ENCODE measurements at places on chromosomes 5 and 9. TPM values are rescaled to one million over a fixed set of nuclear protein-coding genes. Genes with fewer than 3 reads are reported as not detected.

- no peak overlapping the region for H3K27ac ChIP-seq
- H3K4me3 ChIP-seq: no peak overlapping the region
- no peak for DNase-seq
- no peaks in the 10 kb centered on the region for H3K36me3 ChIP-seq
- H3K27me3 ChIP-seq: no peaks in the 10 kb centered on the region
These were observed 41.1 kb upstream of the TCF7 start for GRCh38 chr5:134073404-134073803.

DNA sequence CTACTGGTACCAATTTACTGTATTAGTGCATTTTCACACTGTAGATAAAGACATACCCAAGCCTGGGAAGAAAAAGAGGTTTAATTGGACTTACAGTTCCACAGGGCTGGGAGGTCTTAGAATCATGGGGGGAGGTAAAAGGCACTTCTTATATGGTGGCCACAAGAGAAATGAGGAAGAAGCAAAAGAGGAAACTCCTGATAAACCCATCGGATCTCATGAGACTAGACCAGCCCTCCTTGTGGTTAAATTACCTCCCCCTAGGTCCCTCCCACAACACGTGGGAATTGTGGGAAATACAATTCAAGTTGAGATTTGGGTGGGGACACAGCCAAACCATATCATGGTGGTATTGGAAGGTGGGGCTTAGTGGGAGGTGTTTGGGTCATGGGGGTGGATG, 56.5 kb upstream of the SPDL1 start:
- DNase-seq: no peak
- no peaks in the 10 kb centered on the region for H3K4me1 ChIP-seq
- no peaks in the 10 kb centered on the region for H3K27me3 ChIP-seq
- no peaks in the 10 kb centered on the region for H3K36me3 ChIP-seq
- no peak overlapping the region for H3K27ac ChIP-seq

- no peaks in the 10 kb centered on the region for H3K27me3 ChIP-seq
- peaks cover 14% of the 10 kb centered on the region for H3K4me1 ChIP-seq
- no peak overlapping the region for H3K27ac ChIP-seq
- no peak for DNase-seq
These were observed 10.5 kb upstream of the PTGES2 start for GRCh38 chr9:128138001-128138400.

The OR1J2 gene
- not detected for total RNA-seq

GRCh38 chr9:80932947-80933780, 756.2 kb downstream of the TLE1 start:
- no peaks in the 10 kb centered on the region for H3K27me3 ChIP-seq
- no peaks in the 10 kb centered on the region for H3K36me3 ChIP-seq
- no peak overlapping the region for H3K27ac ChIP-seq
- H3K4me3 ChIP-seq: no peak overlapping the region

DNA sequence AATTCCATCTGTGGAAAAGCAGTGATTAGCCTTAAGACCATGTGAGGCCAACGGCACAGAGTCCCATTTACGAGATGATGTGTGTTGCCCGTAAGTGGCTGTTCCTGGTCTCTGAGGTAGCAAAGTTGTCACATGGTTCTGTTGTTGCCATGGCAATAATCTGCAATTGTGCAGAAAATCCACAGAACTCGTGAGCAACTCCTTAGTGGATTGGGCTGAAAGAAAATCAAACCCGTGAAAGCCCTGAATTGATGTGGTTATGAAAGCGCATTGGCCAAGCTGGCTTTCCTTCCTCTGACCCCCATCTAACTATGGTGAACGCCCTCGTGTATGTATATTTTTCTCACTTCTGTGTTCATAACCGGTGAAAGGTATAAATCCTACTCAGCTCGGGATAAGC, 614.7 kb downstream of the EBF1 start:
- H3K27ac ChIP-seq: no peak overlapping the region
- no peak overlapping the region for H3K4me3 ChIP-seq
- H3K36me3 ChIP-seq: no peaks in the 10 kb centered on the region
- peaks cover 3% of the 10 kb centered on the region for H3K27me3 ChIP-seq

DNA sequence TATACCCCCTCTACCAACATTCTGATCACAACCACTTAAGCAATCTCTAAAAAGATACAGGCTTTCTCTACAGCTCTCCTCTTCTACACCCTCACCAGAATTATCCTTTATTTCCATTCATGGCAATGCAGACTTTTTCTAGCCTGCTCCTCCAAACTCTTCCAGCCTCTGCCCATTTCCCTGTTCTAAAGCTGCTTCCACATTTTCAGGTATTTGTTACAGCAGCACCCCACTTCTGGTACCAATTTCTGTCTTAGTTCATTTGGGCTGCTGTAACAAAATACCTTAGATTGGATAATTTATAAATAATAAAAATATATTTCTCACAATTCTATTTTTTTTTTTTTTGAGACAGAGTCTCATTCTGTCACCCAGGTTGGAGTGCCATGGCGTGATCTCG, 53.0 kb upstream of the DNAH5 start:
- no peaks in the 10 kb centered on the region for H3K27me3 ChIP-seq
- H3K36me3 ChIP-seq: no peaks in the 10 kb centered on the region
- H3K4me1 ChIP-seq: no peaks in the 10 kb centered on the region

The CRHBP gene
- total RNA-seq: not detected

DNA sequence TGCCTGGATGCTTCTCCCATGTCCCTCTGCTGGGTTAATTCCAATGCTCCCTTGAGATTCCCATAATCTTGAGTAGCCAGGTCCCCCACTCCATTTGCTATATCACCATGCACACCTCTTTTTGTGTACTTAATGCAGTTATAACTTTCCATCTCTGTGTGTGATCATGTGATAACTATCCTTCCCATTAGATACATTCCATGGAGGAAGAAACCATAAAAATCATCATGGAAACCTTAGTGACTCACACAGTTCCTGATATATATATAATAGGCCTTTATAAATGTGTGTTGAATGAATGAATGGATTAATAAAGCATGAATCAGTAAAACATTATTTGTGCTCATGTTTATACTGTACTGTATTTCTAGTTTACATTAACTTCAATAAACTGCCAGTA, 104.6 kb downstream of the PCSK5 start:
- DNase-seq: no peak
- no peaks in the 10 kb centered on the region for H3K4me1 ChIP-seq
- H3K27ac ChIP-seq: no peak overlapping the region
- no peak overlapping the region for H3K4me3 ChIP-seq
- H3K27me3 ChIP-seq: no peaks in the 10 kb centered on the region

DNA sequence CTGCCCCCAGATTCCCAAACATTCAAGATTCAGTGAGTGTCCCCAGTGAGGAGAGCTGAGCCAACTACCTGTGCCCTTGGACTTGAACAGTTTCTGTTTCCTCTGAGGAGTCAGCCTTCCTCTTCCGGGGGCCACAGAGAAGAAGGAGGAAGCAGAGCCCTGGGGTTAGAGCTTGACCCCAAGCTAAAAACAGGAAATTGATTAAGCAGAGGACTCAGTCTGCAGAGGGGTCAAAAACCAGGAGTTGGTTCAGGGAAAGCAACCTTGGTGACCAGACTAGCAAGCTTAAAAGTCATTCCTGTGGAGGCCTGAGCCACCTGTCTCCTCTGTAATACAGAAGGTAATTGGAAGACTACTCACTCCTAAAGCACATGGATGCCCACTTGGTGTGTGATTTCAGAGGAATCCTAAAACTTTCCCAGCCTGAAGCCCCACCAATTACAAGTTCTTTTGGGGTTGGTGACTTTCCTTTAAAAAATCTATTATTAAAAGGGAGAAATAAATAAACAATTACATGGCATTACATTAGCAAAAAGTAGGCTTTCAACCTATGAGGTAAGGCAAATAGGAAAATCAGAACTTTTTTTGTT, 64.2 kb upstream of the SELENOP start:
- H3K27me3 ChIP-seq: no peaks in the 10 kb centered on the region
- no peak for DNase-seq
- no peaks in the 10 kb centered on the region for H3K36me3 ChIP-seq
- H3K27ac ChIP-seq: no peak overlapping the region

Data from CD8-positive, alpha-beta memory T cell (primary cell).